ENCODE measurements at places on chromosomes 16 and 17. TPM values are rescaled to one million over a fixed set of nuclear protein-coding genes. Genes with fewer than 3 reads are reported as not detected.

GRCh38 chr17:80891397-80892018, 100.1 kb upstream of the CHMP6 start:
- DNase-seq = peak; percentile 96

DNA sequence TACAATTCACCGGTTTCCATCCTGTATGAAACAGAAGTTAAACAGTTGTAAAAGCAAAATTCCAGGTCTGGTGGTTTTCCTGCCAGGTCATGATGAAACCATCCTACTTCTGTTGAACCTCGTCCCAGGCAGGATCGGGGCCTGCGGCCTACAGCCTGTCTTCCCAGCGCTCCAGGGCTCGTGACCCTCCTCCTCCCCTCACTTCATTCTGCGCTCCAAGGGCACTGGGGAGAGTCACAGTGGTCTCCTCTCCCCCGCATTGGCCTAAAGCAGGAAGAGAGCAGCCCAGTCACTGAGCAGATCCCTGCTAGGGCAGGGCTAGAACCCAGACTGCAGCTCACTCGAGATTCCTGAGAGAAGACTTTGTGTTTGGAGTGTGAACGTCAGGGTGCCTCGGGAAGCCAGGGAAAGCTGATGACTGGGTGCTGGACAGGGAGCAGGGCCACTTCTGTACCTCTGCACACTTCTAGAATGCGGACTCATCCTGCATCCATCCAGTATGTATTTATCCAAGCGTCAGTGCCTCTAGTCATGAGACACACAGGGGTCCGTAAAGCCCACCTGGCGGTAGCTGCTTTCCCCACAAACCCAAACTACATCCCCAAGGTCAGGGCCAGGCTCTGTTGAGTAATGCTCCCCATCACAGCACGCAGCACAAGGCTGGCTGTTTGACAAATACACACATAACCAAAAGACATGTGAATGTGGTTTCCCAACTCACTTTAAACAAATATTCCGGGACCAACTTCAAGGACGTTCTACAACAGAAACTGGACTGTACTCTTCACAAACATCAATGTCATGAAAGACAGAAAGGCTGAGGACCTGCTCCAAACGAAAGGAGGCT, 1.7 kb upstream of the ITGAE start:
- DNase-seq = no peak

GRCh38 chr16:62190426-62190825, 154.2 kb upstream of the CDH8 start:
- no peak for DNase-seq

GRCh38 chr16:25140459-25140858, 28.9 kb downstream of the LCMT1 start:
- DNase-seq = no peak

DNA sequence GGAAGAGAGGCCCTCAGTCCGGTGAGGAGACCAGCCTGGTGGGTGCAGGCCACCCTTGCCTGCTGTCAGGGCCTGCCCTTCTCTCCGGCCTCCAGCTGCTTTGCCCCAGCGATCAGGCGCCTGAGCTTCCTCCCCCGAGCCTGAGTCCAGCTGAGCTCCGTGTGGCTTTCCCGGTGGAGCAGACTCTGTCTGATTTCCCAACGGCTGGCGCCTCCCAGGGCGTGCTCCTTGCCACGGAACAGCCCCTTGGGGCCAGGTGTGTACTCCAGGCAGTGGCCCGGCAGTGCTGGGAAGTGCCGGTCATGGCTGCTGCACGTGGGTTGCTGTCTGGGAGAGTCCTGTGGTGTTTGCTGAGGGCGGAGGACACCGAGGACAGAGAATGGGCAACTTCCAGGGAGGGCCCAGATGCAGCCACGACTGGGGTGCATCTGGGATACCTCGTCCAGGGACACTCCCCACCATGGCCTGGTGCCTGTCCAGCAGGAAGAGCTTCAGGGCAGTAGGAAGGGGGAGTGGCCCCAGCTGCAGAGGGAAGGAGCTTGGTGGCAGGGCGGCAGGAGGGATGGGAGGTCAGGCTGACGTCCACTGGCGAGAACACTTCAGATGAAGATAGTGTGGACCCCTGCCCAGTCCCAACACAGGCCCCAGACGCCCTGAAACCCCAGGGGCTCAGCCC, 22.5 kb downstream of the METRNL start:
- no peak for DNase-seq

DNA sequence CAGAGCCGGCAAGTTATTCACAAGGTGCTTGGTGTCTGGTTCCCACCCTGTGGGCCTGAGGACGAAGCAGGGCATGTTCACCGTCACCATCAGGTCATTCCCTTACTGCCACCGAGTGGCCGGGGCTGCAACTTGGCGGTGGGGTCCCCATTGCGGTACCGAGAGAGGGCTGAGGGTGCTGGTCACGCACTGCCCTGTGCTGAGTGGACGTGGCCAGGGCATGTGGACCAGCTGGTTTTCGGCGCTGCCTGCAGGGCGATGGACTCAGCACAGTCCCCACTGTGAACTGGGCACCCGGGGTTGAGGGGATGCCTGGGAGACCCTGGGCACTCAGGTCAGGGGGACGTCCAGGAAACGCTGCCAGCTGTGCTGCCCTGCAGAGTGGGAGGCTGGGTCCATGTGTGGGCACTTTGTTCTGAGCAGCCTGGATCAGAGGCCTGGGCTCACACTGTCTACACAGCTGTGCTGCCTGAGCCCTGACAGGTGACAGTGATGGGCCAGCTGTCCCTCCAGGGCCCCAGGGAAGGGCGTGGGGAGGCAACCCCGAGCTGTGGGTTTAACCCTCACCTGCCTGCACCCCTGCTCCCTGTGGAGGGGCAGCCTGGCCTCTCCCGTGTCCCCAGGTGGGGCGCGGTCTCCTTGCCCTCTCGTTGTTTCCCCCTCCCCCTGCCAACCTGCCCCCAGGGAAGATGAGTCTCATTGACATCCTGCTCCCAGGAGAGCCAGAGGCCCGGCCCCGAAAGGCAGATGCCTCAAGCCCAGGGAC, 39.3 kb upstream of the GNG13 start:
- DNase-seq = no peak

- DNase-seq = no peak
Measured at GRCh38 chr16:85253084-85253941, 141.0 kb upstream of the CIBAR2 start.

DNA sequence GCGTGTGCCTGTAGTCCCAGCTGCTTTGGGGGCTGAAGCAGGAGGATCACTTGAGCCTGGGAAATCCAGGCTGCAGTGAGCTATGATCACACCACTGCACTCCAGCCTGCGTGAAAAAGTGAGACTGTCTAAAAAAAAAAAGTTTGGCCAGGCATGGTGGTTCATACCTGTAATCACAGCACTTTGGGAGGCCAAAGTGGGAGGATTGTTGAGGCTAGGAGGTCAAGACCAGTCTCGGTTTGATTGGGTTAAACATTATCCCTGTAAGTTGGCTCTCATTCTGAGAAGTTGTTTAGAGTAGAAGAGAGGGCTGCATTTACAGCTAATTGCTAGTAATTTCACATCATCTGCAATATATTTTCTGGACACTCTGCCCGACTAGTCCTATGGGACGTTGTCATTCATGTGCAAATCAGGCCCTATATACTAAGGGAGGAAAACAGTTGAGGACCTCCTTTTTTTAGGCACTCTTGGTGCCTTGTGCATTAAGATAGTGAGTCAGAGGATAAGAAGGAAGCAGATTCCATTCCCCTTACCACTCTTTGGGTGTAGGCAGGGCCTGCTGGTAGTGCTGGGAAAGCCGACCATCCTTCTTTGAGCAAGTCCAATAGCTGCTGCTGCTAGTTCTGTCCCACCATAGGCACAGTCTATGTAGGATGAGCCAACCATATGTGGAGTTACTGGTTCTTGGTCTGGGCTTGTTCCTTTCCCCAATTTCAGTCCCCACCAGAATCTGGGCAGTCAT, 18.7 kb downstream of the HMOX2 start:
- peak; percentile 81 for DNase-seq

The GAS2L2 gene
- total RNA-seq = not detected

The LRRC75A gene
- total RNA-seq = 2.3 TPM

All from HCT116 (cell line).